MG63 (cell line): ENCODE measurements at places on chromosomes 1 and 21. TPM values are rescaled to one million over a fixed set of nuclear protein-coding genes. Genes with fewer than 3 reads are reported as not detected.

RGS8 gene
- total RNA-seq: not detected in 2 replicates

DNA sequence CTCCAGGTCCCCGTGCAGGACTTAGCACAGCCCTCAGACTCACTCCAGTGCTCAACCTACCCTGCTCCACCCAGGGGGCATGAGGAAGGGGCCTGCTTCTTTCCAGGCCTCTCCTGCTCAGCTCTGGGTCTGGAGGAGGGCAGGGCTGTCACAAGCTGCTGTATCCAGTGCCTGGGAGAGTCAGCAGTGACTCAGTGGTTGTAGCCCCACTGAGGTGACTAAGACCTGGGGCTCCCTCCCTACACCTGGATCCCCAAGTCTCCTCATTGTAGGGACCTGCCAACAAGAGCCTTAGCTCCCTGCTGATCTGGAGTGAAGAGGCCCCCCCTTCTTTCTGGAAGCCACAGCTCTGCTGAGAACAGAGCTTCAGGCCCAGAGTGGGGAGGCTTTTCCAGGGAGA is 36.1 kb upstream of the FAM131C start:
- DNase-seq: no peak

- no peak for DNase-seq
These were observed 886 bp downstream of the ZMYM4 start for GRCh38 chr1:35269201-35269988.

LYPD8 gene
- not detected in 2 replicates for total RNA-seq

DNA sequence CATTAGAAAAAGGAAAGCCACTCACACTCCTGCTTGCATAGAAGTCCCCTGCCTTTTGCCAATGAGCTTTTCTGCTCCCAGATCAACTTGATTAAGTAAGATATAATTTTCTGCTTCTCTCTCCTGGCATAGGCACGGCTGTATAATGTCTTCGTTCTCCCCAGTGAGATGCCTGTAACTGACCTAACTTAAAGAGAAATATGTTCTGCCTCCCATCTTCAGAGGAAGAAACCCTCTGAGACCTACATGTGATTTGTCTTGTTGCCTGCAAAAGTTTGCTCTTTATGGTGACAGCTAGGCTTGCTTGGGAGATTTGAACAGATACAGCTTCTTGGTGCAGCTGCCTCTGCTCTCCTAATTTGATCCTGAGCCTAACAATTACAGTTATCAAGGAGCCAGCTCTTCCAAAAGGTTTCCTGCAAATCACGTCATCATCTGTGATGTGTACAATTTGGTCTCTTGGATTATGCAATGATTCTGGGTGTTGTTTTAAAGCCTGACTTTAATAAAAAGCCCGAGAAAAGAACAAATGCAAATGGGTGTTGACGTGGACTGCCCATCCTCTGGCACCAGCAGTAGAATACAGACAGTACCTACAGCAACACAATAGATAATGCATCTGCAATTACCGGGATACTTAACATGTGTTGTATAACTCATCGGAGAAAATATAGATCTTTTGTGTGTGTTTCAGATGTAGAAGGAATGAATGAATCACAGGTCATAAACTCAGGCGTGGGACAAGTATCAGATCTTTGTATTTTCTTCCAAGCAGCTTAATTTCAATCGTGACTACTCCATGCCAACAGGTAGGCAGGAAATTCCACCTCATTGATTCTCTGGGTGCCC is 76.2 kb upstream of the KAZN start:
- no peak for DNase-seq

CD1B gene
- not detected in 2 replicates for total RNA-seq

GRCh38 chr21:43854773-43855633 is 10.0 kb upstream of the AGPAT3 start:
- DNase-seq: no peak
